Iris pigment epithelial cell (primary cell): ENCODE measurements at places on chromosomes 7 and 10.

DNA sequence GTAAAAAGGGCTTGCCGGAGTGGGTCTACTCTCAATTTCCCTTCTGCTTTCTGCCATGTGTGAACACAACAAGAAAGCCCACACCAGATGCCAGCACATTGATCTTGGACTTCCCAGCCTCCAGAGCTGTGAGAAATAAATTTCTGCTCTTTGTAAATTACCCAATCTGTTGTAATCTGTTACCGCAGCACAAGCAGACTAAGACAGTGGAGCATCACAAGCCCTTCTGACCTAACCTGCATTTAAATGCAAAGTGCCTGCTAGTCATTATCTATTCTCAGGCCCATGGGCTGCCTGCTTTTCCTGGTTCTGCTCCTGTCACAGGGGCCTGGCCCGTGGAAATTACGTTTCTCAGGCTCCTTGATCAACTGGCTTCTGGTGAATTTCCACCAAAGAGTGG lies 199.3 kb upstream of the AUTS2 start:
- no peak for DNase-seq

- DNase-seq, result peak; percentile 36
These were observed 9.3 kb downstream of the KLHL7 start for GRCh38 chr7:23114896-23115295.

DNA sequence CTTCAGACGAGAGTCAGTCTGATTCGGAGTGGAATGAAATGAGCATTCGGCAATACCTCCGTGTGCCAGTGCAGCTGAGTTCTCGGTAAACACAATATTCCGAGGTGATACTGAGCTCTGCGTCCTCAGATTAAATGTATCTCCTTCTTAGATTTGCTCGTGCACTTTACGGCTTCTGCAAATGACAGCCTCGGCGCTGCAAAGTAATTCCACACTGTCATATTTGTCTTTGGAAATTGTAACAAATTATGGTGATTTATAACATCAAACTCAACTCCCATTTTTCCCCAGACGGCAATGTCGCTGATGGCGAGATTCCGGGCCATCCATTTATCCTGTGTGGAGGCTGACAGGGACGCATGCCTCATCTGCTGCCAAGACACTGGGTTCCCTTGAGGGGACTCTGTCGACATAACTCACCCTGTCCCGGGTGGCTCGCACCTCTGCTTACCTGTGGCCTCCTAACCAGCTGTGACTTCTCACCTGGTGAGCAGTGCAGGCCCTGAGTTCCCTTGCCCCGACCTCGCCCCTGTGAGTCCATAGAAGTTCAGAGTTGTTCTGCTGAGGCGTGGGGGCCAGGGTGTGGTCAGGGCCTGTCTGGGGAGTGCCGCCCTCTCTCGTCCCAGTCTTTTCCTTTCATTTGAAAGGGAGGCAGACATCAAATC lies 201.9 kb downstream of the ADARB2 start:
- no peak for DNase-seq

- peak; percentile 60 for DNase-seq
These were observed 55.7 kb downstream of the TPK1 start for GRCh38 chr7:144780071-144780608.
